ENCODE measurements at places on chromosomes 3 and 15.

- no peak for DNase-seq
Measured at GRCh38 chr3:16334909-16335308, 69.9 kb downstream of the OXNAD1 start.

DNA sequence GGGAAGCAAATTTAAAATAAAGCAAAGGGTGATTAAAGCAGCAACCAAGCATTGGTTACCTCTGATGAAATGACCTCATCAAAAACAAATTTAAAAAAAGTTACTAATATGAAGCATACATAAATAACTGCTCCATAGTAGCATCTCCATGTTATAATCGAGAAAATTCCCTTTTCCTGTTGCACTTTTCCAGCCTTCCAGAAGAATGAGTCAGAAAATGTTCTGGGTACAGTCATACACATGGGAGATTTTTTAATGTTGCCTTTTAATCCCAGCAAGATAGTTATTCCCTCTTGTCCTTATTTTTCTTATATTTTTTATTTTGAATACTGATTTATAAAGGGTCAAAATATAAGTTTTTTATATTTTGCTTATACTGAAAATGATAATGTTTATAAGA, 2.6 kb upstream of the TMCO5A start:
- DNase-seq, result no peak

DNA sequence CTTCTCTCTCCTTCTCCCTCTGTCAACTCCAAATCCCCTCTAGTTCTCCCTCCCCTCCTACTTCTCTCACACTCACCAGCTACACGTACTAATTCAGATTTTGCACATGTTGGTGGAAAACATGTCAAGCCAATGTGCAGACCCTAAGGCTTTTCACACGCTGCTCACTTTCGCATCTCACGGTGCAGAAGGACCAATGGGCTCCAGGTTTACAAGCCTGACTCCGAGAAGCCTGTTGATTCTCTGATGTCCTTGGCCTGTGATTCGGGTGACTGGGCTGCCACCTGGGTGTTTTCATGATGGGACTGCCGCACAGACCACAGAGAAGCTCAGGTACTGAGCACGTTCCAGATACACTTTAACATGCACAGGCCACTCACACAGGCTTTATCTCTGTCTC, 3.7 kb downstream of the FOXL2NB start:
- no peak for DNase-seq

- no peak for DNase-seq
Measured at GRCh38 chr3:50316657-50317242, 5.8 kb downstream of the HYAL2 start.

DNA sequence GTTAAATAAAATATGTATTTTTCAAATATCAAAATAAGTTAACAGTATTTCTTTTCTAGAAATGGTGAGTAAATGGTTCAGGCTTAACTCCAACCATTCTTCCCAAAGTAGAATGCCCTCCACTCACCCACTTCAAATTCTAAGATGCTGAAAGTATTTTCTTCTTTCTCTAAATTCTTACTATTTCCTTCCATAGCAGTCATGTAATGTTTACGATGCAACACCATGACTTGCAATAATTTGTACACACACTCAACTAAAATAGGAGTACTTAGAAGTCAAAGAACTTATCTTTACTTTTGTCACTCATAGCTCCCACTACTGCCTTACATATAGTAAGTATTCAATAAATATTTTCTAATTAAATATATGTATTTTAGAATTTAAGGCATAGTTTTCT, 65.0 kb downstream of the AQR start:
- DNase-seq, result no peak

DNA sequence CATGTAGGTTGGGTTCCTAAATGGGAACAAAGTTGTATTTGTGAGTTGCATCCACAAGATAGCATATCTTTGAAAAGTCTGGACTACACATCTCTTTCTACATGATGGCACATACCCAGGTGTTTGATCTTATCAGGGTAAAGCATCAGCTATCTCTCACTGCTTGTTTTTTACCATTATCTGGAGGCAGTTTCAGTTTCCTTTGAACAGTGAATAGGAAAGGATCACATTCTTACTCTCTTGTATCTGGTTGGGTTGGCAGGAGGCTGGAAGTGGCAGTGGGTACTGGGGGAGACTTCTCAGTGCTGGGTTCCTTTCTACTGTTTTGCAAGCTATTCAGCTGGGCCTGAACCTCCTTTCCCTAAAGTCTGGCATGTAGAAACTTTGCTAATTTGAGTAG, 4.1 kb downstream of the CEMIP start:
- no peak for DNase-seq

GRCh38 chr3:188316723-188317070, 162.7 kb downstream of the LPP start:
- DNase-seq, result no peak

DNA sequence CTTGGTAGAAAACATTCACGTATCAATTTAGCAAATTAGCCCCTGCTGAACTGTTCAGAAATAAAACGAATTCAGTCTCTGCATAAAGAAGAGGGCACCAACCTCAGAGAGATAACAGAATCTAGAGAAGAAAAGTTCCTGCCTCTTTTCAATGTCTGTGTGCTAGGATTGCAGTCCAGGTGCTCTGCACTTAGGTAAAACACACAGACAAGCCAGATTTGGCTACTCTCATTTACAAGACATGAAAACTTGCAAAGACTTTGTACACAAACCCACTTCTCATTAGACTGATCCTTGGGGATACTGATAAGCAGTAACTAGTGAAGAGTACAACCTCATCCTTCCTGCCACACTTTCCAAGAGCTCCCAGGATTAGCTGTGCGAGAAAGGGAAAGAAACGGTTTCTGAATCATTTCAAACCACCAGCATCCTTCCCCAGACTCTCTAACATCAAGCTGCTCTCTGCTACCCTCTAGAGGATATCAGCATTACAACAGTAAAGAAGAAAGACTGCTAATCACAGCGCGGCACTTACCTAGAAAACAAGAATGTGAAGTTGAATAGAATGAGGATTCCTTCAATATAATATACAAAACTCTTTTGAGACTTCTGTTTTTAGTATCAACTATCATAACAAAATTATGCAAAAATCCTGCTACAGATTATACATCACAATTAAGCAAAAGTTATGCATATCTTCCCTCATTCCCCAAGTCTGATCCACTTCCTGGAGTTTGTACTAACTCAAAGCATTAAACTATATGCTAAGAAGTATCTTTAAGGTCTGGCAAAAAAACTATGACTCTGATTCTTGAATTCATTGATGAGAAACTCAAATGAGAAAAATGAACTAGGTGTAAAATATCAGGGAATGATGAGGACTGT, 306.4 kb downstream of the MAGI1 start:
- DNase-seq, result peak; percentile 5

GRCh38 chr15:47362118-47362905, 355.0 kb upstream of the SEMA6D start:
- DNase-seq, result no peak

DNA sequence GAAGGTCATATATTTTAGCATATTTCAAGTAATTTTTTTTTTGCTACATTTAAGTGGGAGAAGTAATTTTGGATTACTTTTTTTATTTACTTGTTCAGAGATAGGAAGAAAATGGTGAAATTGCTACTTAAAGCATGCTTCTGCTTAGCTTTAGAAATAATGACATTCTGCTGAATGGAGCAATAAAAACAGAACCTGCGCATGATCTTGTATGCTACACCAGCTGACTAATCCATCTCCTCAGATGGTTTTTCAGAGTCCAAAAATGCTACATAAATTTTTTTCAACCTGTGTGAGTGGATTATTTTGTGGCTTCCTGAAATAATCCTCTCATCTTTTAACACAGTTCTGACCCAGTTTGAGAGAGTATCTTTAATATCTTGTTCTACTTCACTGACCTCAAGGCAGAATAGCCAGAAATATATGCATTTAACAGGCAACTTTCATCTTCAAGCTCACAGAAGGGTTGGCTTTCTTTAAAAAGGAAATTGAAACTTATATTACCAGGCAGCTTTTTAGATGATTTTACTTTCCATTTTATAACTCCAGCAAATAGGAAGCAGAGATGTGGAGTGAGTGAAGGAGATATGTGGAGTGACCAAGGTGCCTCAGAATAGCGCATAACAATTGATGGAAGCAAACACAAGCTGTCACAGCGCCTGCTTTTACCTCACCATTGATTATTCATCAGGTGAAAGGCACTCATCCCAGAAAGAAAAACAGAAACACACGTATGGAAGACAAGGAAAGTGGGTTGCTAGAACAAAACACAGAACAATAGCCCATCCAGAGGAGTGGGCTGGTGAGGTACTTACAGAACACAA, 136.6 kb downstream of the TGFBR2 start:
- no peak for DNase-seq

GRCh38 chr3:196280689-196281440, 6.7 kb downstream of the PCYT1A start:
- peak; percentile 61 for DNase-seq
